Effector memory CD8-positive, alpha-beta T cell (primary cell): ENCODE measurements at places on chromosomes 5 and 9.

- peak; percentile 63 for DNase-seq
Observed at GRCh38 chr5:126676195-126676624, 75.5 kb downstream of the PHAX start.

DNA sequence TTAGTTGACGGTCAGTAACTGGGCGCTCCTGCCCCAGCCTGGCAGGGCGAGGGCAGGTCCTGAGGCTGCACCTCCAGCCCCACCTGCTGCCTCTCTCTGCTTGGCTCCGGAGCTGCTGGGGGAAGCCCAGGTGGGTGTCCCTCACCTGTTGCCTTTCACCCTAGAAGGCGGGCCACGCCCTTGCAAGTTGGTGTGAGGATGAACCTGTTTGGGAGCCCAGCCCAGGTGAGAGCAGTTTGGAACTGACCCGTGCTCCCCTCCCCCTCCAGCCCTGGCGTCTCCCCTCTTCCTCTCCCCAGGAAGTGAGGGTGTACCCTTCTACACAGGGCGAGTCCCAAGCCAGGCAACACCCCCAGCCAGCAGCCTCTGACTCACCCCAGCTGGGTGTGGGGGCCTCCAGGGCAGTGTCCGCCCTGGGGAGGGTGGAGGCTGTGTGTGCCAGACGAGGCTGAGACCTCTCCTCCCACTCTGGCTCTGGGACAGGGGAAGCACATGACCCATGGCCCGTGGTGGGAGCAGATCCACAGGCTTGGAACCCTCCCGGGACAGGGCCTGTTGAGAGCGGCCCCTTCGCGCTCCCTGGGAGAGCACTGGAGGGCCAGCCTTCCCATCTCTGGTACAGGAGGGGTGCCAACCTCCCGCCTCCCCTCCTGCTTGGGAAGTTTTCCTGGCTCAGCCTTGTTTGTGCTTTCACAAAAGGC is 10.4 kb downstream of the LRRC8A start:
- no peak for DNase-seq

DNA sequence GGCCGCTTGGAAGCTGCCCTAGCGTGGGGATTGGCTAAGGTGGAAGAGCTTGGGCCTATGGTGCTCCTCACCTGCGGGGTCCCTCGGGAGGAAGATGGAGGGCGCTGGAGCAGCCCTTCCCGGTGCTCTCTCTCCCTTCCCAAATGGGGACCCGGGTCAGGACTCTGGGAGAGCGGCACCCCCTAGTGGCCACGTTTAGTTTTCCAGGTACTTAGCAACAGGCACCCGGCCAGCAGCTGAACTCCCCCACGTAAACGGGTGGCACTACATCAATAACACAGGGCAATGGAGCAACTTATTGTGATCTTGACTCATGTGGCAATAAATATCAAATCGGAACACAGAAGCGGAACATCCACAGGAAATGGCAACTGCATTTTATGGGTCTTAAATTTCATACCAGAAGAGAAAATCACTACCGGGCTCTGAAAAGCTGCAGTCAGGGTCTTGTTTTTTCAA is 316.6 kb downstream of the AGTPBP1 start:
- peak; percentile 11 for DNase-seq

DNA sequence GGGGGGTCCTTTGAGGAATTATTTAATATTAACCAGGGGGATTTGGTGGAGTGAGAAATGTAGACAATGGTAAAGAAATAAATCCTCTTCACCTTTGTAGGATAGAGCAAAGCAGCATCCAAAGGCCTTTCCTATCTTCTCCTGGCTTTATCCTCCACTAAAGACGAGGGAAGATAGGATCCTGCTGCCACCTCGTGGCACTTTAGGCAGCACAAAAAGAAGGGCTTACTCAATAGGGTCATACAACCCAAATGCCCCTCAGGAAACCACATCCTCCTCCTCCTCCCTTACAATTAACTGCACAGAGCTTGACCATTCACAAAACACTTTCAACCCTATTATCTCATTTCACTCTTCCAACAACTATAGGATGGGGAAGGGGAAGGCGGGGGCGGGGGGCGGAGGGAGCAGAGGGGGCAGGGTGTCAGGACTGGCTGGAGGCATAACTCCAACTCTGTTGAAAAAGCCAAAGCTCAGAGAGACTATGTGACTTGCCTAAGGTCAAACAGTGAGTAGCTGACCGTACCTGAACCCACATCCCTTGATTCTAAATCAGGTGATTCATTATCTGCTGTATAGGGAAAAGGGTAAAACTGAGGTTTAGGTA is 45.4 kb upstream of the MYOT start:
- no peak for DNase-seq

GRCh38 chr9:114811966-114812636 is 6.3 kb upstream of the TNFSF15 start:
- no peak for DNase-seq

DNA sequence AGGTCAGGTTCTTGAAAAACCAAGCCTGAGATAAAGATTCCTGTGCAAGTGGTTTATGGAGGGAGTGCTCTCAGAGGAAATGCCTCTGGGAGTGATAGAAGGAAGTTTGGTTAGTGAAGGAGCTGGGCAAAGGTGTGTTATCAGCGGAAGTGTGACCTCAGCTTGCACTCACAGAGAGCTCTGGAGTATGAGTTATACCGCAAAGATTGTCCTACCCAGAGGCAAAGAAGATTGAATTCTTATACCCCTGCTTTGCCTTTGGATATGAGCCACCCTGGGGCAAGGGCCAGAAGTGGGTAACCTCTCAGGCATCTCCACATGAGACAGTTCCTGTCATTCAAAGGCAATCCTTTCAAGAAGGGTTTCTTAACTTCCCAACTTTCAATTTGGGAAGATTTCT is 145.6 kb downstream of the MUSK start:
- no peak for DNase-seq

- DNase-seq, result peak; percentile 36
Observed at GRCh38 chr5:177133853-177134696, 502 bp downstream of the NSD1 start.

DNA sequence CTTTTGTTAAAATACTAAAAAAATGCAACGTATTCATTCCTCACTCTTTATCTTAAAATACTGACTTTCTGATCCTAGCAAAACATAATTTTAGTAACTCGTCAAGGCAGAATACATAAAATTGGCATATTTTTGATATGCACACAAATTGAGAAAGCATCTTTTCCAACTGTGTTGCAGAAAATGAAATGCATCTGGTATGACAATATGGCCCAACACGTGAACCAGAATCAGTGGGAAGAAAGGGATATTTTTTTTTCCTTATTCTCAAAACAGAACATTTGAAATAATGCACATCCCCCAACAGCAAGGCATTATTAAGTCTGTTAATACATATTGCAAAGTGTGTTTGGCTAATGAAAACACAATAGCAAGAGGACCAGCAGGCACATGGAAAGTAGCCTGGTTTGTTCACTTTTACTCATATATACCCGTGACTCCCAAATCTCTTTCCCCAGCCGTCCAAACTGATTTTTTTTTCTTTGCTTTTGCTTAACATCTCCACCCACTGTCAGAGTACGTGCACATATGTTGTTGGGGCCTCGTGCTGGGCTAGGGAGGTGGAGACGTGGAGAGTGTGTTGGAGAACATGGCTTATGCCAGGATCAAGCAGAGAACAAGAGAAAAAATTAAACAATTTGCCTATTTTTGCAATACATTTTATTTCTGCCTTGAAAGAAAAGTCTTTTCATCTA is 4.3 kb downstream of the MCTP1 start:
- DNase-seq, result no peak

DNA sequence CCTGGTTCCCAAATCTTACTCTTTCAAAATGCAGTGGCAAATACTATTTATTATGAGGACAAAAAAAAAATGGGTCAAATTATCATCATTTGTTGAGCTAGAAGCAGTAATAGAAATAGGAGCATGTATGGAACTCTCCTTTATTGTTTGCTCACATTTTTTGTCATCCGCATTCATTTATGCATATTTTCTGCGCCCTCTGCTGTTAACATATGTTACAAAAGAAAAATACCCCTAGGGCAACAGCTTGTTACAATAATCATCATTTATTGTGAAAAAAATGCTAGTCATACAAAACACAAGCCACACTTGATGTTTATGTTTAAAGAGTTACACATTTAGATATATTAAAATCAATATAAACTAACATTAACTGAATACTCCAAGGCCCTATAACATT is 328.2 kb downstream of the TUSC1 start:
- DNase-seq, result no peak

- no peak for DNase-seq
Observed at GRCh38 chr9:89724659-89725058, 119.8 kb downstream of the GADD45G start.

GRCh38 chr5:65194871-65195270 is 286.8 kb downstream of the ADAMTS6 start:
- no peak for DNase-seq

DNA sequence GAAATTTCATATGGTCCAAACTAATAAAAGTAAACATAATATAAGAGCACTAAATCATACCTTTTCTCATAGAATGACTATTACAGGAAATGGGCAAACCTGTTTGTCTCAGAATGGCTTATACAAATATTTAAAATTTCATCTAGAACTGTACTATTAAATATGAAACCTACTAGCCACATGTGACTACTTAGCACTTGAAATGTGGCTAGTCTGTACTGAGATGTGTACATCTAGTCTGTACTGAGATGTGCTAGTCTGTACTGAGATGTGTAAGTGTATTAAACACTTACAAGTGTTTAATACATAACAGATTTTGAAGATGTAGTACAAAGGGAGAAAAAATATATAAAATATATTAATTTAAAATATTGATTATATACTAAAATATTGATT is 22.4 kb downstream of the ABITRAM start:
- no peak for DNase-seq

DNA sequence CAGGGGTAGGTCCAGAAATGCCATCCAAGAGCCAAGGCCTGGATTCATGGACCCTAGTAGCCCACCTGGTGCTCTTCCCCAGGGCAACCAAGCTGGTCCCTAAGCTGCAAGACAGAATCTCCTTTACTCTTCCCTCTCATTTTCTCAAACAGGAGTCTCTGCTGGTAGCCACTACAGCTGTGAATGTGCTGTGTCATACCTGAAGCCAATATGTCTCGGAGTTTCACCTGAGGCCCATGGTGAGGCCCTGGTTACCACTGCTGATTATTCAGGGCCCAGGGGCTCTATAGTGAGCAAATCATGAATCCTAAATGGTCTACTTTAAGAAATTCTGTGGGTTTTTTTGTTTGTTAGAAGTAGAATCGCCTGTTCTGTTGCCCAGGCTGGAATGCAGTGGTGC is 15.9 kb downstream of the CDK7 start:
- no peak for DNase-seq

DNA sequence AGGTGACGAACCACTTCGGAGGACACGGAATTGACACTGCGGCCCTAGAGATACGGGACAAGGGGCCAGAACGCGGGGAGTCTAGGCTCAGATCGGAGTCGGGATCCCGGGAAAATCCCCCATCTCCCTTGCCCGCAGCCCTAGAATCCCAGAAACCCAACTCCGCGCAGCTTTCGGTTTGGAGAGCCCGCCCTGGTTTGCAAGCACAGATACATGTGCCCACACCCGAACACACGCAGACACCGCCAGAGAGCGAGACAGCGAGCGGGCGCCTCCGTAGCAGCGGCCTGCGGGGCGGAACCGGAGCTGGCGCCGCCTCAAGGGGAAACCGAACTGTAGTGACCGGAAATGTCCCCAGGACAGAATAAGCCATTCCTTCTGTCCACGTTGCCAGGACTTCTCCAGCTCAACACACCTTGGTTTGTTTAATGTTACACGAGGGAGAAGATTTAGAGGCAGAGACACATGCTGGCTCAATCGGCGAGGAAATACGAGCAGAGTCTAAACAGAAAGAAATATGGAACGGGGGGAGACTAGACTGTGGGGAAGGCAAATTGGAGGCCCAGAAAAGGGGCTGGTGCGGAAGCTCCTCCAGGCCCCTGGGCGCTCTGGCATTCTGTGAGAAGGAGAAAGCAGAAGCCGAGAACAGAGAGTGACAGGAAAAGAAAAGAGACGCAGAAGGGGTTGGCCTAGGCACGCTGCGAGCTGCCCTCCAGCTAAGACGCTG is 2.9 kb upstream of the PAX5 start:
- DNase-seq, result no peak

DNA sequence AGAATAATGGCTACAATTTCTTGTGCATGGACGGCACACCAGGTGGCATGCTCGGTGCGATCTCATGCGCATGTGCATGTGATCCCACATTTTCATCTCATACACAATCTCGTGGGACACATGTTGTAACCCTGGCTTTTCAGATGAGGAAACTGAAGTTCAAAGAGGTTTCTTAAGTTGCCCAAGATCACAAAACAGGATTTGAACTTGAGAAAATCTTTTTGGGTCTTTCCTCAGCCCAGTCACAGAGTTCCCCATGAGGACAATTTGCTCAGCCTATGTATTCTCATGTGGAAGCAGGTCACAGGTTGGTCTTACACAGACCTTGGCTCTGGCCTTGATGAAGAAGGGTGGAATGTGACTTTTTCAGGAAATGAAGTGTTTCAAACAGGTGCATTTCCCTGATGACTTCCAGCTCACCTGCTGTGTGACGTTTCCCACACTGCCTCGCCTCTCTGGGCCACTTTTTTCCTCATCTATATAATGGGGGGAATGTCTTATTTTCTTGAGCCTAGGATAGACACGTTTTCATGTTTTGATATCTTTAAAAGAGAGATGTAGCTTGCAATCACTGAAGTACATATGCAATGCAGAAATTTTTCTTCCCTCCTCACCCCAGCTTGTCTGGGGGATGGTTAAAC is 7.1 kb upstream of the ORM1 start:
- DNase-seq, result no peak

- DNase-seq, result no peak
Observed at GRCh38 chr9:126461608-126462007, 135.0 kb downstream of the MVB12B start.

GRCh38 chr5:88875341-88876234 is 7.4 kb downstream of the MEF2C start:
- DNase-seq, result no peak

- DNase-seq, result no peak
Observed at GRCh38 chr5:34450338-34450737, 205.8 kb upstream of the RAI14 start.

GRCh38 chr5:139806111-139806510 is 10.5 kb downstream of the PSD2 start:
- DNase-seq, result no peak

GRCh38 chr5:136020383-136021015 is 8.3 kb upstream of the TGFBI start:
- DNase-seq, result no peak

- no peak for DNase-seq
Observed at GRCh38 chr5:157514974-157515373, 55.0 kb downstream of the NIPAL4 start.

DNA sequence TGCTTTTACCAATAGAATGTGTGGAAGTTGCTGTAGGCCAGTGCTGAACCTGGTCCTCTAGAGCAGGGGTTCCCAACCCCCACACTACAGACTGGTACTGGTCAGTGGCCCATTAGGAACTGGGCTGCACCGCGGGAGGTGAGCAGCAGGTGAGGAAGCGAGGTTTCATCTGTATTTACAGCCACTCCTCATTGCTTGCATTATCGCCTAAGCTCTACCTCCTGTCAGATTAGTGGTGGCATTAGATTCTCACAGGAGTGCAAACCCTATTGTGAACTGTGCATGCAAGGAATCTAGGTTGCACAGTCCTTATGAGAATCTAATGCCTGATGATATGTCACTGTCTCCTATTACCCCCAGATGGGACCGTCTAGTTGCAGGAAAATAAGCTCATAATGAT is 6.1 kb upstream of the CCDC152 start:
- no peak for DNase-seq
